Endothelial cell (in vitro differentiated cells): ENCODE measurements at places on chromosomes 16 and 17. TPM values are rescaled to one million over a fixed set of nuclear protein-coding genes. Genes with fewer than 3 reads are reported as not detected.

DNA sequence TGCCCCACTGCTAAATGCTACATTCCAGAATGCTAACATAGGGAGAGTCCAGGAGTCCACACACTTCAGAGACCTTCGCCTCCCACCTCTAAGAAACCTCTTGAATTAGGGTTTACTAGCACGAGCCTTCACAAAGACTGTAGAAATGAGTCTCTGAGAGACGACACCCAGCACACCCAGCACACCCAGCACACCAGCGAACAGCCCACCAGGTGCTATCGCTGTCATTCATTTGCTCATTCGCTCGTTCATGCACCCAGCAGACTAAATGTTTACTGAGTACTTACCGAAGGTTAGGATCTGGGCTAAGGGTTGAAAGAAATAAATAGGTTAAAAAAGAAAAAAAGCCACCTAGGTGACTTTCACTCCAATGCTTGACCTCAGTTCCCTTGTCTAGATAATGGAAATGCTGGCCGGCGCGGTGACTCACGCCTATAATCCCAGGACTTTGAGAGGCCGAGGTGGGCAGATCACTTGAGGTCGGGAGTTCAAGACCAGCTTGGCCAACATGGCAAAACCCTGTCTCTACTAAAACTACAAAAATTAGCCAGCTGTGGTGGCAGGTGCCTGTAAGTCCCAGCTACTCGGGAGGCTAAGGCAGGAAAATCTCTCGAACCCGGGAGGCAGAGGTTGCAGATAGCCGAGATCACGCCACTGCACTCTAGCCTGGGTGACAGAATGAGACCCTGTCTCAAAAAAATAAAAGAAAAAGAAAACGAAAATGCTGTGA, 100.8 kb downstream of the ADCY9 start:
- DNase-seq = no peak

GRCh38 chr16:48123104-48123788, 32.5 kb downstream of the ABCC12 start:
- DNase-seq = no peak

DNA sequence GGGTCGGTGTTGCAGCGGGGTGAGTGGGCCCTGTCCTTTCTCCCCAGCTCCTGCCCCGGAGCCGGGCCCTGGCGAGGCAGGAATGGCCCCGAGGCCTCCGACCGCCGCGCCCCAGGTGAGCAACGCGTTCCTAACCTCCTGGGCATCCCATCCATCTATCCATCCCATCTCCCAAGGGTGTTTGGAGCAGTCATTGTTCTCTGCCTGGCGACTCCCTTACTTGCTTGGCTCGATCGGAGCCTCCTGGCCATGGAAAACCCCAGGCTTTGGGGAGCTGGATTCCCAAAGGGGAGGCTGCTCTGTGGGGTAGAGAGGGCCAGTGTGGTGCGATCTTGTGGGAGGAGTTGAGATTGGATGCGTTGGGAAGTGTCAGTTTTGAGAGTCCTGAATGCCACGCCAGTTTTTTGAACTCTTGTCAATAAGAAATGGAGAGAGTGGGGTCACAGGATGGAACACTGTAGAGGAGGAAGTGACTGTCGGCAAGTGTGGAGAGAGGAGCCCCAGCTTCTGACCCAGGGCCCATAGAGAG, 684 bp downstream of the ZFP90 start:
- DNase-seq = no peak

CD300C gene
- total RNA-seq = not detected

KRTAP9-1 gene
- total RNA-seq = not detected

HBQ1 gene
- total RNA-seq = not detected

GRCh38 chr16:65497571-65497970, 375.7 kb upstream of the CDH11 start:
- no peak for DNase-seq

DNA sequence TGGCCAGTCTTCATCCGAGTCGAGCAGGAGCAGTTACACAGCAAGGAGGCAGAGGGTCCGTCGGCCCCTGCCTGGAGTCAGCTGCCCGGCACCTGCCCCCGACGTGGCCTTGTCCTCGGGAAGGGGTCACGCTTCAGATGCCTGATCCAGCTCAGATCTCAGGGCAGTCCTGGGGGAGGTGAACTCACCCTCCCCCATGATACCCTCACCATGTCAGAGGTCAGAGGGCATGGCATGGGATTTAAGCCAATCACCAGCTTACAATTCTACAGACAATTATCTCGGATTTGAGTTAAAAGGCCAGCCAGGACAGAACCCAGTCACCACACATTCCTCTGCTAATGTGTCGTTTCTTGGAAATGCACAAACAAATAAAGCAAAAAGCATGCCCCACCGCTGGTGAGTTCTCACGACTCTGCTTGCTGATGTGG, 211.3 kb downstream of the FOXL1 start:
- no peak for DNase-seq

DNA sequence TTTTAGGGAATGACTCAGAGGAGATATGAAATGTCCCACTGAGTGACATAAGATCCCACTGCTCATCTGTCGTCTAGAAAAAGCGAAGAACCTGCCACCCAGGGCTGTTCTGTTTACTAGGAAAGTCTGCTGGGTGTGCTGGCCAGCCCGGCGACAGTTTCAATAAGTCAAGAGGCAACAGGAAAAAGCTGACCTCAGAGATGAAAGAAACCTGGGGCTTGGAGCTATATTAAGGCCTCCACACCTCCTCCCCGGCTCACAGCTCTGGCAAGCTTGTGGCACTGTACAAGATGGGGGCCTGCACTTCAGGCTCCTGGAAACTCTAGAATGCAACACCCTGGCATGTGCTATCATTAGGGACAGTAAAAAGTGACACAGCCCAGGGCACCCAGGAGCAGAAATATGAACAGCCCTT, 10.6 kb downstream of the ZFHX3 start:
- no peak for DNase-seq
